ENCODE measurements at places on chromosomes 16 and 17.

- peak; percentile 88 for DNase-seq
Measured at GRCh38 chr17:35022536-35023063, 40.9 kb downstream of the RFFL start.

DNA sequence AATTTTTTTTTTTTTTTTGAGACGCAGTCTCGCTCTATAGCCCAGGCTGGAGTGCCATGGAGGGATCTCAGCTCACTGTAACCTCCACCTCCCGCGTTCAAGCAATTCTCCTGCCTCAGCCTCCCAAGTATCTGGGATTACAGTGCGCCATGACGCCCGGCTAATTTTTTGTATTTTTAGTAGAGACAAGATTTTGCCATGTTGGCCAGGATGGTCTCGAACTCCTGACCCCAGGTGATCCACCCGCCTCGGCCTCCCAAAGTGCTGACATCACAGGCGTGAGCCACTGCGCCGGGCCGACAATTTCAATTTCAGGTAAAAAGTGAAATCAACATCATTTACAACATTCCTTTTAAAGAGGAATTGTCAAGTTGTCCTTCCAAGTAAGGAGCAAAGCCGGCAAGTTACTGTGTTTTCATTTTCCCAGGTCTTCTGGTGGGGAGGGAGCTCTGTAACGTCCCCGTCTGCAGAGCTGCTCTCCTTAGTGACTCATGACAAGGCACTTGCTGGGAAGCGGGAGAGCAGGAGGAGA, 873 bp downstream of the NPLOC4 start:
- no peak for DNase-seq

DNA sequence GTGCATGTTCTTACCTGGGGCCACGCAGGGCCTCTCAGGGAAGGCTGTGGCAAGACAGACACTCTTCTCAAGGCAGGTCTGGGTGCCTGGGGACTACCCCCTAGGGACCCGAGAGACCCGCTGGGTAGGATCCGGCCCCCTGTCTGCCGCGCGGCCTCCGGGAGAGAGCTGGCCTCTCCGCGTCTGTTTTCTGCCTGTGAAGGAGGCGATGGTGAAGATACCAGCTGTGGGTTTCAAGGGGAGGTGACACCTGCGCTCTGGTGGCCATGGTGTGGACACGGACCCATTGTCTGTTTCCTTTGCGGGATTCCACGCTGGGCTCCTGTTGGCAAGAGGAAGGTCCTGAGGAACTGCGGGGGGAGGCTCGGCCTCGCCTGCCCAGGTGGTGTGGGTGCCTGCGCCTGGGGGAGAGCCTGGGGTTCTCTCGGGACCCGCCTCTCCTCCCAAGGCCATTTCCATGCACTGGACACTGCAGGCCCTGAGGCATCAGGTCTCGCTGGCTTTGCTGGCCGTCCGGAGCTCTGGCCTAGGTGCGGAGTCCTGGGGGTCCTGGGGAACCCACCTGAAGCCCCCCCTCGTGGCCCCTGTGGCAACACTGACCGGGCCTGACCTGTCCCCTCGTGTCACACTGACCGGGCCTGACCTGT, 12.2 kb upstream of the METRNL start:
- DNase-seq, result no peak

GRCh38 chr16:77663711-77664110, 58.6 kb upstream of the NUDT7 start:
- no peak for DNase-seq

DNA sequence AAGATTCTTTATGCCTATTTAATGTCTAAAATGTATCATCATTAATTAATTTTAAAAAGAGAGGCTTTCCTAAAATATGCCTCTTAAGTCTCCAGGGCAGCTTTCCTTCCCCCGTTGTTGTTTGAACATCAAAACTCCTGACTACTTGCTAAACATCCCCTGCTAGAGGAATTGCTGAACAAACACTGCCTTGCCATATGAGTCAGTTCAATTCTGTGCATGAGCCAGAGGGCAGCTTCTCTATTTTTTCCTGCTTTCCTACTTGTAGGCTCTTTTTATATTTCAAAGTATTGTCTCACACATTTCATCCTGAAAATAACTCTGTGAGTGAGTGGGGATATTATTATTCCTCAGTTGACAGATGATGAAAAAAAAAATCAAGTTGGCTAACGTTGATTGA, 143.4 kb downstream of the HS3ST4 start:
- no peak for DNase-seq

- DNase-seq, result no peak
Measured at GRCh38 chr16:11511801-11512200, 74.9 kb downstream of the LITAF start.

DNA sequence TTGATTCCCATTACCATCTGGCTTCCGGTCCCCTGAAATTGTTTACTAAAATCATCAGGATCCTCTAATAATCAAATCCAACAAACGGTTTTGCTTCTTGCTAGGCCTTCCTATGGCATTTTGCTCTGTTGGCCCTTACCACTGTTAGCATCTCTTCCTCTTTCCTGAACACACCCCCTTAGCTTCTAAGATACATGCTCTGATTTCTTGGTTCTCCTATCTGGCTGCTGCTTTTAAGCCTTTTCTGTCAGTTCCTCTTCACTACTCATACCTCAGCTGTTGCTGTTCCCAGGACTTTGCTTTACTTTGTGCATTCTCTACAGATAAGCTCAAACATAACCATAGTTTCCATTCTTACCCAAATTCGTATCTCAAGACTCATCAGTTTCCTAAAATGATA, 11.4 kb downstream of the CAPNS2 start:
- DNase-seq, result no peak

DNA sequence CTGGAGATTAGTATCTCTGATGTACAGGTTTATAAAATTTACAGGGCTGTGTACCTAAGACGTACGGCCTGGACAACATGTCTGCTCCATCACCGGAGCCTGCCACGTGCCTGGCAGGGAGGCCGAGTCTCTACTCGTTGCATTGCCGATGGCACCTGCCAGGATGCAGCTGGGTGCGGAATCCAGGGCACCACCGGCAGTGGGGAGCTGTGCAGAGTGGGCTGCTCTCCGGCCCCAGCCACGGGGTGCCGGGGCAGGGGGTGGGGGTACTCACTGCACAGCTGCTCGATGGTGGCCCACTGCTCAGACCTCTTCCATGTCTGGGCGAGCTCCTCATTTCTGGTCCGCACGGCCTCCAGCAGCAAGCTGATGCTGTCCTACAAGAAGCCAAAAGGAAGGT, 13.1 kb upstream of the FAAP100 start:
- no peak for DNase-seq

- DNase-seq, result no peak
Measured at GRCh38 chr17:49815761-49816281, 27.3 kb downstream of the KAT7 start.

DNA sequence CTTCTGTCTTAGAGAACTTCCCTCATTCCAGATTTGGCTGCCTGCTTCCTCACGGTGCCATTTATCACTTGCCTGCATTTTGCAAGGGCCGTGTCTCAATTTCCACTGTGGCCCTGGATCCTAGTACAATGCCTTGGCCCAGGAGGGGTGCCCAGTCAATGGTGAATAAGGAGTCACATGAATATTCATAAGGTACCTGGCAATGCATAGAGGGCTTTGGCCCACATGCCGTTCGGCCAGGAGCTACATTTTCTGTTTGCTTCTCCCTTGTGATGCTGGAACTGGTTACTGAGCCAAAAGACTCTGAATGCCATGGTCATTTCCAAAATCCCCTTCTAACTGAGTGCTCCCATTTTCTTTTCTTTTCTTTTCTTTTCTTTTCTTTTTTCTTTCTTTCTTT, 4.8 kb upstream of the PIRT start:
- no peak for DNase-seq

- peak; percentile 14 for DNase-seq
Measured at GRCh38 chr17:60256174-60256573, 106.4 kb downstream of the CA4 start.

DNA sequence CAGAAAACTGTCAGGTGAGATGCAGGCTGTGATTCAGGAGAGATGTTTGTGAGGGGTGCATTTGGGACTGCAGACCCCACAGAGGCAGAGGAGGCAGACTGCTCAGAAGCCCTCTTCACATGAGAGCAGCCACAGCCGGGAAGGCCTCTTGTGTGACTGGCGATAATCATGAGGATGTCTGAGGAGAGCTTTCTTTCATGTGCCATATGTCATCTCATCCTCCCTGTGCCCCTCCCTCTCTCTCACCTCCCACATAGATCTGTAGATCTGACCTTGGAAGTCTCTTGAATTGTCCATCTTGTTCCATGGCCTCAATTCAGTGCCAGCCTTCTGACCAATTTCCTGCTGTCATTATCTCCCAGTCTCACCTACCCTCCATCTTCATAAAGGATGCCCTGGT, 50.5 kb downstream of the EPN2 start:
- no peak for DNase-seq

DNA sequence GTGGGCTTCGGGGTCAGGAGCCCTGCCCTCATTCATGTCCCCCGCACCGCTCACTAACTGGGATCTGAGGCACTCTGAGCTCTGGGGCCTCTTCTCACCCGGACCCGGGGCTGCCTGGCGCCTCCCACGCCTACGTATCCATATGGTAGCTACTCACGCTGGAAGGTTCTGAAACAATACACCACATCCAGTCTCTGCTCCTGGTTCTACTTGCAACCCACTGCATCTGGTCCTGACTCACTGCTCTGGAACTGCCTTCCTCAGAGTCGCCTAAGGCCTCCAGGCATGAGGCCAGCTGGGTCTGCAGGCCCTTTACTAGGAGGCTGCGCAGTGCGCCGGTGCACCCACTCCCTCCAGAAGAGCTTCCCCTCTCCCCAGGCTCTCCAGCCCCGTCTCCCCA, 18.1 kb downstream of the USP36 start:
- peak; percentile 100 for DNase-seq

DNA sequence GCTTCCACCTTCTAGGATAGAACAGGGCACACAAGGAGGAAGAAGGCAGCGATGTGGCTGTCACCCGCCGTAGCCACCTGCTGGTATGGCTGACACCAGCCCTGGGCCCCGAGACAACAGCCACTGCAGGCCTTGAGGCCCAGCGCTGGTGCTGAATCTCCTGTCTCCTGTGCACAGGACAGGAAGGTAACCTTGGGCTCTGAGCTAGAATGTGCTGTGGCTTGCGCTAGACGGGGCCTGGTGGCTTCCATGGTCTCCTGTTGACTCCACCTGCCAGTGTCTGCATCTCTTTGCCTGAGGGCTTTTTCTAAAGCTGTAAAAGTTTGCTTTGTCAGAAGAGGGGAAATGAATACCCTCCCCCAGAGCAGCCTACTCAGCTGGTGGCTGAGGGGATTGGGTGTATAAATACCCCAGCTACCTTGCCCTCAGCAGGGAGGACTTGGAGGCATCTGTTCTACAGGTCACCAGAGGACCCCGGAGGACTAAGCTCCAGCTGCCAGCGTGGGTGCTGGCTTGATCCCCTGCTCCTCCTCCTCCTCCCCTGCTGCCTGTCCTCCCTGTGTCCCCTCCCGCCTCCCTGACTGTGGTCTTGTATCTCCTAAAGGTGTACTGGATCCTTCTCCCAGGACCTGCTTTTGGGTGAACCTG, 76.1 kb upstream of the SDK2 start:
- no peak for DNase-seq

GRCh38 chr16:168424-168823, 2.6 kb downstream of the HBM start:
- no peak for DNase-seq

- no peak for DNase-seq
Measured at GRCh38 chr16:86010680-86011141, 111.7 kb downstream of the IRF8 start.

- DNase-seq, result no peak
Measured at GRCh38 chr17:3038941-3039340, 24.5 kb downstream of the OR1D5 start.

DNA sequence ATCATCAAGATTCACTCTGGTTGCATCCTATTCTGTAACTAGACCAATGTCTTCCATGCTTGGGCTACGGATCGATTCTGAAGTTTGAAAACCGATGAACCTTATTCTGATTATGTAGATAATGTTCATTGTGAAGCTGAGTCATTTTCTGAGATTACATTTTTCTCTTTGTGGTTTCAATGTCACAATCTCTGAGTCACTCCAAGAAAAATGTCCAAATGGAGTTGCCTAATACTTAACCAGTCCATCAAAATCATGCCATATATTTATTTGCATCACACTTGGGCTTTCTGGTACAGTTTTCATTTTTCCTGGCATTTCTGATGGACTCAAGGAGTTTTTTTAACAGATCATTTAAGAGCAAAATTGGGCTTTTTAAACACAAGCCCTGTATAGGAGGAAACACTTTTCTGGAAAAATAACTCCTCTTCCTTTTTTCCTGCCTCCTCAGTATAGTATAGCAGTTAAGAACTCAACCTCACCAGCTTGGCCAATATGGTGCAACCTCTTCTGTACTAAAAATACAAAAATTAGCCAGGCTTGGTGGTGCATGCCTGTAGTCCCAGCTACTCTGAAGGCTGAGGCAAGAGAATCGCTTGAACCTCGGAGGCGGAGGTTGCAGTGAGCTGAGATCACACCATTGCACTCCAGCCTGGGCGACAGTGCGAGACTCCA, 17.5 kb downstream of the CACNG3 start:
- DNase-seq, result peak; percentile 38

- no peak for DNase-seq
Measured at GRCh38 chr16:60655514-60656153, 1380.6 kb downstream of the CDH8 start.

- no peak for DNase-seq
Measured at GRCh38 chr17:27230996-27231395, 62.9 kb upstream of the WSB1 start.

DNA sequence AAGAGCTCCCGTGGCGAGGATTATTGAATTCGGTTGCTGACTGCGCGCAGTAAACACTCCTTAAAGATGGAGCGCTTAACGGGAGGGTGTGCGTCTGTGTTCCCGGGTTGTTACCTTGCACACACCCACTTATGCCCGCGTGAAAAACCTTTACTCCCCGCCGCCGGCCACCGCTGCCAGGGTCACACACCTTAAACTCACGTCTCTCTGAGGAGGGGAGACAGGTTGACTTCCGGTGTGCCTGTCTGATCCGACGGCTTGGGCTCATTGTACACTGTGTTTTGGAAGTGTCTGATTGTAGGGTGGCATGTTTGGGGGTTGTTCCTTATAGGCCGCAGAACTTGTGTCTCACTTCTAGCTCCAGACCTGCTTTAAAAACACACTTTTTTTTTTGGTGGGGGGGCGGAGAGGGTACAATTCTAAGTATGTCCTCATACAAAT, 66.8 kb downstream of the KPNA2 start:
- DNase-seq, result peak; percentile 17

- no peak for DNase-seq
Measured at GRCh38 chr17:34886831-34887230, 74.4 kb downstream of the CCT6B start.

GRCh38 chr16:64440421-64440831, 681.4 kb downstream of the CDH11 start:
- DNase-seq, result peak; percentile 95

- DNase-seq, result no peak
Measured at GRCh38 chr16:83886199-83886971, 12.5 kb upstream of the MLYCD start.

GRCh38 chr17:52420555-52421078, 262.1 kb upstream of the CA10 start:
- DNase-seq, result no peak

GRCh38 chr16:20681821-20682760, 15.4 kb downstream of the ACSM1 start:
- no peak for DNase-seq

All from EL (cell line).